ENCODE measurements at places on chromosomes 7 and 10.

- no peak for DNase-seq
Observed at GRCh38 chr10:86661161-86662025, 6.9 kb upstream of the LDB3 start.

- no peak for DNase-seq
Observed at GRCh38 chr10:116470071-116470470, 42.4 kb downstream of the PNLIPRP3 start.

GRCh38 chr7:131436384-131436783 lies 108.7 kb downstream of the MKLN1 start:
- no peak for DNase-seq

- DNase-seq: peak; percentile 29
Observed at GRCh38 chr7:114084472-114085312, 165.9 kb upstream of the PPP1R3A start.

GRCh38 chr7:21317966-21318915 lies 109.6 kb upstream of the SP4 start:
- no peak for DNase-seq

- DNase-seq: no peak
Observed at GRCh38 chr7:94064541-94065191, 60.5 kb upstream of the BET1 start.

GRCh38 chr7:105461518-105461917 lies 60.6 kb downstream of the PUS7 start:
- DNase-seq: no peak

GRCh38 chr10:43479275-43479674 lies 42.4 kb downstream of the ZNF487 start:
- no peak for DNase-seq

- DNase-seq: no peak
Observed at GRCh38 chr10:3103646-3104045, 36.3 kb downstream of the PFKP start.

- DNase-seq: no peak
Observed at GRCh38 chr7:73746378-73746777, 7.8 kb upstream of the ABHD11 start.

DNA sequence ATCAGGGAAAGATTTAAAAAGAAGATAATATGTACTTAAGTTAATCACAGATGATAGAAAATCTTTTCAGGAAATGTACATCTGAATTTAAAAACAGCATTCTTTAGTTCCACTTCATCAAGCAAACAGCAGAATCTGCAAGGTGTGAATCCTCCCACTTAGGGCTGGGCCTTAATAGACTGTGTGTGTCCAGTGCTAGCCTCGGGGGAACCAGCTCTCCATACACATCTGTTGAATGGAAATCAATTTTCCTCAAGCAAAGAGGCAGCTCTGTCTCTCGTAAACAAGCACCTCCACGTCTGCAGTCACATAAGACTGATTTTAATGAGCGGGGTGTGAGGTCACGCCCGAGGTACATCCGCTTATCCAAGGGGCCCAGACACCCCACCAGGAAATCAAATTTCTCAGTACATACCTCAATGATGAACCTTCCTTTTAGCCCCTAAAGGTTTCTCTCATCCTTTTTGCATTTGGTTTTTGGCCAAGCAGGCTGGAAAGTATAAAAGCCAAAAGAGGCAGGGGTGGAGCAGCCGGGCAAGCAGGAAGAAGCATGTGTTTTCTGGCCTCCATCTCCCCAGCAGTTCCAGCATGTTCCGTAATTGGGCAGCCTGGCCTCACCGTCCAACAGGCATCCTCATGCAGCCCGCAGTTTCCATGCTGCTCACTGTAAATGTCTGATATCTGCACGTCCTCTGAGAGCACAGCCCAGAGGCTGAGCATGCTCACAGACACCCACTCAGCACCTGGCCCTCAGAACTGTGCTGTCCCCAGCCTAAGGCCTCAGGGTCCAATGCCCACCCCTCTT lies 131.3 kb downstream of the GLI3 start:
- DNase-seq: no peak

GRCh38 chr7:48016641-48017040 lies 12.3 kb downstream of the SUN3 start:
- DNase-seq: no peak

DNA sequence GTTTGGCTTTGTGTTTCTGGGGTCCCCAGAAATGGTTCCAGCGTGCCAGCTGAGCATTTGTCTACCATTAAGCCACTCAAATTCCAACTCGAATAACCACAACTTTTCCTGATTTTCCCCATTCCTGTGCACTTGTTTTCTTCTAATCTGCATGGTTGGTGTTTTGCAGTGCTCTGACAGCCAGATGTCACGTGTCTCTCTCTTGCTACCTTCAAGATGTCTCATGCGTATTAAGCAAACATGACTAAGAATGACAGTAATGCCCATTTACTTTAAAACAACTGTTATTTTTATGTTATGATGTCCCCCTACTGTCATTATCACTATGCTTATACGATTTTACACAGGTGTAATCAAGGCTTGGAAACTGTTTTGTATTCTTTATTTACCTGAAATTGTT lies 35.2 kb upstream of the MXI1 start:
- DNase-seq: no peak

GRCh38 chr7:114916261-114916892 lies 5.5 kb upstream of the MDFIC start:
- peak; percentile 91 for DNase-seq

- peak; percentile 82 for DNase-seq
Observed at GRCh38 chr7:112192236-112193154, 13.7 kb downstream of the DOCK4 start.

- DNase-seq: no peak
Observed at GRCh38 chr10:13086056-13086455, 13.9 kb upstream of the OPTN start.

DNA sequence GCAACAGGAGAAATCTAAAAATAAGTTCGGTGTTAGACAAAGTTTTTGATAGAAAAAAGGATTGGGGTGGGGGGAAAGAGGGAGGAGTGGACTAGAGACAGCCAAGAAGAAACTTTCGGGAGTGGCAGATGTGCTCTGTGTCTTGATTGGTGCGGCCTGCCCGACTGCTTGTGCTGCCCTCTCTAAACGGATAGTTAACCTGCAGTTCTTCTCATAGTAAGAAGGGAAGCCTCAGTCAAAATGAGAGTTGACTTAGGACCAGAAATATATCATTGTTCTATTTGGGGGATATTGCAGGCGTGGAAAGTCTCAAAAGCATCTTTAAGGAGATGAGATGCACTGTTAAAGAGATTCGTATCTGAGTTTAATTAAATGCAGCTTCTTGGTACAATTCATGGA lies 39.3 kb downstream of the UBE3C start:
- no peak for DNase-seq

GRCh38 chr7:20152511-20152910 lies 64.7 kb downstream of the MACC1 start:
- DNase-seq: no peak

- peak; percentile 67 for DNase-seq
Observed at GRCh38 chr10:88565072-88565471, 18.0 kb downstream of the RNLS start.

GRCh38 chr10:117364110-117364960 lies 10.9 kb downstream of the PDZD8 start:
- DNase-seq: peak; percentile 67

DNA sequence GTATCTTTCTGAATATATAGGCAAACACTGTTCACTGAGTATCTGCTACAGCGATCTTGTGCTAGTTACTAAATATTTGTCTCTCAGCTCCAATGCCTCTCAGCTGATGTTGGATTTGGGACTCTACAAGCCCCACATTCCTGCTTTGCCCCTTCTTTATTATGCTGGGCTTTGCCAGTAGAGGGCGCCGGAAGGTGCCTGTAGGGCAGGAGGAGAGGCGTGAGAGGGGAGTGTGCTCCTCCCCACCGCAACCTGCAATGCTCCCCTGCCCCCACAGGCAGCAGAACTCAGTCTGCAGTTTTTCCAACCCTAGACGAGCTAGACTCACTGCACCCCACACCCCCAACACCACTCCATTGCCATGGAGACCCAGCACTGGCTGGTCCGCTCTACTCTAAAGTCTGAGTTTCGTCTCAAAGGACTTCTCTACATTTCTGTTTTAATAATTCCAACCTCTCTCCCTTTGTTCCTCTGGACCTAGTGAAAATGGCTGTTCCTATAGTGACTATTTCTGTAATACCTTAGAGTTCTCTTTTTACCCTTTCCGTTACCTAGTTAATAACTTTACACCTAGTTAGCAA lies 337.6 kb downstream of the CCSER2 start:
- no peak for DNase-seq

GRCh38 chr10:105538874-105539273 lies 897.8 kb downstream of the SORCS3 start:
- no peak for DNase-seq

DNA sequence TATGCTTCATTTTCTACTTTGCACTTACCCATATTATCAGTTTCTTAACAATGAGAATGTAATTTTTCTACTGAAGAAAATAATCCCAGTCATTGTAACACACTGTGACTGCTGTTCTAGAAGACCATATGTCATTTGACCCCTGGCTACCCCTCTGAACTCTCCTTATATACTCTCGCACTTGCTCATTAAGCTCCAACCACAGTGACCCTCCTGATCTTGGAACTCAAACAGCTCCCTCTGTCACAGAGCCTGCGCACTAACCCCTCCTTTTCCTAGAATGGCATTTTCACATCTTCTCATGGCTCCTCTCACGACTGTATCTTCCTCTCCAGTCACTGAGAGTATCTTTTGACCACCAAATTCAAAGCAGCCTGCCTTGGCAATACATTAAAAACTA lies 169.7 kb downstream of the CACNA2D1 start:
- DNase-seq: no peak

All from suppressor macrophage treated with lipopolysaccharide for 1 hour (primary cell).